ENCODE measurements at places on chromosomes 1 and 21.

DNA sequence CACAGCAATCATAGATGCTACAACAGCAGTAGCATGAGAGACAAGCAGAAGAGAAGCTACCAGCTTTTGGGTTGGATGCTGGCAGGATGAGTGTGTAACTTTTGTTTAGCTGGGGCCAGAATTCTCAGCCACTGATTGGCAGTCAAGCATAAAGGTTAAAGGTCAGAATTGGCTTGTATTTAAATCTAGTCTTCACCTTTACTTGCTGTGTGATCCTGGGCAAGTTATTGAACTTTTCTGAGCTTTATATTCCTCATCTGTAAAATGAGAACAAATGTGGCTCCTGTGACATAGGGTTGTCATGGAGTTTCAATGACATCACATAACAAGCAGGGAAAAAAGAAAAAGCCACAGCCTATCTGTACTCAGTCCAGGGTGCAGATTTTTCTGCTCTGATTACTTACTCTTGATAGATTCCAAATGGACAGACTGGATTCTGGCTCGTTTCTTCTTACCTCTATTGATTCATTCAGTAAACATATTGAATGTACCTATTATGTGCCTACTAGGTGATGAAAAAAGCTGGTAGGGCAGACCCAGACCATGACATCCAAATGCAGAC is 2.8 kb upstream of the AZIN2 start:
- no peak for DNase-seq

- no peak for DNase-seq
Measured at GRCh38 chr1:227934476-227935313, 13.0 kb downstream of the WNT9A start.

DNA sequence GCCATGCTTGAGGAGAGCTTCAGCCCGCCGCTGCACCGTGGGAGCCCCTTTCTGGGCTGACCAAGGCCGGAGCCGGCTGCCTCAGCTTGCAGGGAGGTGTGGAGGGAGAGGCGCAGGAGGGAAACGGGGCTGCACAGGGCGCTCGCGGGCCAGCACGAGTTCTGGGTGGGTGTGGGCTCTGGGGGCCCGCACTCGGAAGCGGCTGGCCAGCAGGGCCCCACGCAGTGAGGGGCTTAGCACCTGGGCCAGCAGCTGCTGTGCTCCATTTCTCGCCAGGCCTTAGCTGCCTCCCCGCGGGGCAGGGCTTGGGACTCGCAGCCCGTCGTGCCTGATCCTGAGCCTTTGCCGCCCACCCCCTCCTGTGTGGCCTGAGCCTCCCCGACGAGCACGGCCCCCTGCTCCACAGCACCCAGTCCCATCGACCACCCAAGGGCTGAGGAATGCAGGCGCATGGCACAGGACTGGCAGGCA is 1554.0 kb downstream of the KCNT2 start:
- no peak for DNase-seq

DNA sequence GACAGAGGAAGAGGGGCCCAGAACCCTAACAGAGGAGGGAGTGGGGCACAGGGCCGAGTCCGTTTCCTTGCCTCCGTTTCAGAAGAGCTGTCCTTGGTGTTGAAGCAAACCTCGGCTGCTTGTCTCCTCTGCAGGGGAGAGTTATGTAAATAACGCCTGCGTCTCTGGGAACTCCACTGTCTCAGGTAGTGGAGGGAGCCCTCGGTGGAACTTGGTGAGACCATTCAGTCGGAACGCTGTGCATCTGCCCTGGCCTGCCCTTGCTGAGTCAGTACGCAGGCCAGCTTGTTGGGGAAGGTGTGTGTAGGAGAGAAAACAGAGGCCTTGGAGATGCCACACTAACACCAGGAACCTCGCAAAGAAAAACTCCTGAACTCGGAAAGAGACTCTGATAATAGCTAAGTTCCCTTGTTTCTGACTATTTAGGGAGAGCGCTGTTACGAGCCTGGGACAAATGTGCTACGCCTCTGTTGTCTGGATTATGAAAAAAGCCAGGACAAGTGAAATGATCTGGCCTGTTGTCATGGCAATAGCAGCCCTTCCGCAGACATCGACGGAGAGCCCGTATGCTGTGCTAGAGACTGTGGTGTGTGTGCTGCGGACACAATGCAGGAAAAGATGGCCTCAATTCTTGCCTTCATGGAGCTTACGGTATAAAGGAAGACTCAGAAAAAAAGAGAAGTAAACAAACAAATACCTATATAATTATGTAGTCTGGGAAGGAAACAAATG is 94.6 kb upstream of the AKT3 start:
- no peak for DNase-seq

DNA sequence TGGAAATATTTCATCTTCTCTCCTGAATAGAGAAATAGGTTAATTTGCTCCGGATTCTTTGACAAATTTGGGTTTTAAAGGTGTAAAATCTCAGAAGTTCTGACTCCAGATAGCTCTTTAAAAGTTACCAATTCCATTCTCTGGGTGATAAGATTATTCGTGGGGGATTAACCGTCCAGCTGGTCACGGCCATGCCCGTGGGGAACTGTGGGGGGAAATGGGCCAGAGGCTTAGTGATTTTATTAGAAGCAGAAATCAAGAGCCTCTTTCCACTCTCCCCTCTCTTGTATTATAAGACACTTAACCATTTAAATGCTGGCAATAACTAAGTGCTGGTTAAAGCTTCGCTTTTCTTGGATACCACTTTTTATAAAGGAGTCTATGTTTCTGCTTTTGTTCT is 376.4 kb upstream of the KAZN start:
- DNase-seq: no peak

GRCh38 chr1:107795994-107796393 is 169.0 kb downstream of the VAV3 start:
- DNase-seq: no peak

- no peak for DNase-seq
Measured at GRCh38 chr1:53449693-53450092, 9.5 kb upstream of the DMRTB1 start.

- DNase-seq: no peak
Measured at GRCh38 chr1:112727716-112728115, 12.6 kb upstream of the PPM1J start.

DNA sequence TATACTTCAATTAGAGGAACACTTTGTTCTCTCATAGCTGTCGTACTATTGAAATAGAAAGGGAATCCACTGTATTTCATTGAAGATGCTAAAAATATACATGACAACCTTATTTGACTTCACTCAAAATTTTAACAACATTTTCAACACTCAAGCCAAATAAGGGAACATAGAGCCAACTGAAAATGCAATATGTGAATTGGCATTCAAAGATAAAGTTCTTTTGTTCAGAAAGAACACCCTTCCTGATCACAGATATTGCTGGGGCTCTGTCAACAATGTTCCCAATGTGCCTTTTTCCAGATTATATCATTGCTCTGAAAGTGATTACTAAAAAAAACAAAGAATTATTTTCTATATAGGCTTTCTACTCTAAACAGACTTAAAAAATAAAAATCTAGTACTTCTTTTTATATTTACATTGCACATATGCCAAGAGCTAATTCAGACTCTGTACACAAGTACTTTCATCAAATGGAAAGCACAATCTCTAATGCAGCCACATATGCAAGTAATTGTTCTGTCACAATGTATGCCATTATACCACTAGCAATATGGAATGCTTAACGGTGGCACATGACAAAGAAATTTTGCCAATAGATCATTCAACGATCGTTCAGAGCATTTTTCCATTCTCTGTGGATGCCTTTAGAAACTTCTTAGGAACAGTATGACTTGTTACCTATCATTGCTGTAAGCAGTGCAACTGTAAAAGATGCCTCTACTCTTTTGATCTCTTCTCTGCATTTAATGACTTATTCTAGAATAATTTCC is 171.0 kb downstream of the EIF4G3 start:
- no peak for DNase-seq

GRCh38 chr1:157236072-157236471 is 97.9 kb upstream of the ETV3 start:
- no peak for DNase-seq

DNA sequence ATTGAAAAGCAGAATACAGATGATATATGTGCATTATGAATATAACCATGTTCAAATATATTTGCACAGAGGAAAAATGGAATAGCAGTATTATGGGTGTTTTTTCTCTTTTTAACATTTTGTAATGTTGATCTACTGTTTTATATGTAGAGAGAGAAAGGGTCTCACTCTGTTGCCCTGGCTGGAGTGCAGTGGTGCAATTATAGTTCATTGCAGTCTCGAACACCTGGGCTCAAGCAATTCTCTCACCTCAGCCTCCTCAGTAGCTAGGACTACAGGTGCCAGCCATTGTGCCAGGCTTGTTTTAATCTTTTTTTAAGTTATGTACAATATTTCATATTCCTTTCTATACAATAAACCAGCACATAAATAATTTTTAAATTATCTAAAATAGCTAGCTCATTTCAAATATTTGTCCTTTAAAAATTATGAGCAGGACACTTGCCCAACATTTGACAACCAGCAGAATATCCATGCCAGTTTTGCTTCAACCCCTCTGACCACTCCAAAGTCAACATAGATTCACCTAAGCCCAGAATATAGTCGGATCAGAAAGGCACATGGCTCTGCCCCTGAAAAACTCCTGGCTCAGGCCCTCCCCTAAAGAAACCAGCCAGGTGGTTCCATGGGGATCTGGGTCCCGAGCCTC is 29.8 kb downstream of the ZNF281 start:
- no peak for DNase-seq

GRCh38 chr21:33578214-33578613 is 10.3 kb downstream of the DONSON start:
- DNase-seq: no peak

- no peak for DNase-seq
Measured at GRCh38 chr1:209674957-209675564, at the start of gene G0S2. Gene G0S2, plus strand, starts transcription at chr1:209675412. Its CDS starts 273 bp downstream, at chr1:209675685.

DNA sequence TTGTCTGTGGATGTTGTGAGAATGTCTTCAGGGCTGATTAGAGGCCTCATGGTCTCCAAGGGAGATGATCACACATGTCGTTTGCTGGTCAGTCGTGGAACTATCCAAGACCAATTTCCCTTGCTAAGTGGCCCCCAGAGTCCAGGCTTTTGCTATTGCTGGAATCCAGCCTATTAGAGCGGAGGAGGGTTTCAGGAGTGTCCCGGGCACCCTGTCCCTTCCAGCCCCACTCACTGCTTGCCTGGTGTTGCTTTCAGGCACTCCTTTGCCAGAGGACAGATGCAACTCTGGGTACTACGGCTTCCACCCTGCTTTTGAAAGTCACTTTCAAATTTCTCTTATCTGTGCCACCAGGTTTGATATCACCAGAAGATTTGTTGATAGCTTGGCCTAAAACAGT is 149.1 kb downstream of the NOS1AP start:
- no peak for DNase-seq

GRCh38 chr1:36400825-36401601 is 3.3 kb upstream of the LSM10 start:
- DNase-seq: no peak

GRCh38 chr1:4061521-4062031 is 161.5 kb upstream of the C1orf174 start:
- DNase-seq: no peak

- DNase-seq: no peak
Measured at GRCh38 chr1:31767225-31767624, 3.1 kb upstream of the ADGRB2 start.

- DNase-seq: peak; percentile 81
Measured at GRCh38 chr21:37072274-37072987, 440 bp downstream of the PIGP start.

DNA sequence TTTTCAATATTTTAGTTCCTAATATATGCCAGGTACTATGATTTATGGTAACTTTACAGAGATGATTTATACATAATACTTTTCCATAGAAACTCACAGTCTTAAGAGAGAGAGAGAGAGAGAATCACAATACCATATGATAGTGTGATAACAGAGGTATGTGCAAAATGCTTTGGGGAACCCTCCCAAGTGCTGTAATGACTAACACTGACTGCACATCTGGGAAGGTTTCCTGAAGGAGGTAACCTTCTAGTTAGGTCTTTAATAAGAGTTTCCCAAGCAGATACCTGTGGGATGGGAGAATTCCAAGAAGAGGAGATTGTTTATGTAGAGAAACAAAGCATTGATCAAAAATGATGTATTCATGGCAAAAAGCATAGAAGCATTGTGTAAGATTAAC is 34.6 kb upstream of the PIGC start:
- DNase-seq: no peak

GRCh38 chr1:79811173-79811572 is 804.6 kb upstream of the ADGRL4 start:
- DNase-seq: no peak

DNA sequence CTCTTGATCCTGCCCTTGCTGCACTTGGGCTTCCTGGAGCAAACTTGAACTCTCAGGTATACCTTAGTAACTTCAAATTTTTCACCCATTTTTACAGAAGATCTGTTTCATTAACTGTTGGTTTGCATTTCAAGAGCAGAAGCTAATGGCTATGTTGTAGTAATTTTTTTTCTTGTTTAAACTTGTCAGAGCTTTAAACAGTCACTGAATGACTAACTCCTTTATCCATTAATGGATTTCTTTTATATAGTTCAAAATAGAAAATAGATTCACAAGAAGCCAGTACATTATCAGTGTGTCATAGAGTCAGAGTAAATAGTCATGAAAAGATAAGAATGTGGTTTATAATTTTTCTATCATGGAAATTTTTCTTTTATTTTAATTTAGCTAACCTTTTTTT is 13.6 kb downstream of the SRSF11 start:
- DNase-seq: no peak

- DNase-seq: no peak
Measured at GRCh38 chr1:66383611-66384010, 150.3 kb upstream of the SGIP1 start.

- DNase-seq: no peak
Measured at GRCh38 chr1:214154596-214155292, 126.2 kb upstream of the SMYD2 start.

GRCh38 chr1:188406636-188407035 is 1577.9 kb downstream of the PLA2G4A start:
- no peak for DNase-seq
